Mammary epithelial cell (primary cell): ENCODE measurements at places on chromosomes 5 and 9.

DNA sequence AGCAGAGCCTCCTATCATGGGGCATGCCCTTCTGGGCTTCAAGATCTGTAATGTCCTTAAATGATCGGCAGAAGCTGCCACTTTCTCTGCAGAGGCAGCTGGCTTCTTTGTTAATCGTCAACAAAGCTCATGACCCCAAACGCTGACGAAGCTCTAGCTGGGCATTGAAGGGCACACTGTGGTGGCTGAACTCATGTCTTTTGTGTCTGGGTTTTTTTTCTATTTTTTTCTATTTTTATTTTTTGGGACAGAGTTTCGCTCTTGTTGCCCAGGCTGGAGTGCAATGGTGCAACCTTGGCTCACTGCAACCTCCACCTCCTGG, 65.2 kb upstream of the ASS1 start:
- no peak for DNase-seq

DNA sequence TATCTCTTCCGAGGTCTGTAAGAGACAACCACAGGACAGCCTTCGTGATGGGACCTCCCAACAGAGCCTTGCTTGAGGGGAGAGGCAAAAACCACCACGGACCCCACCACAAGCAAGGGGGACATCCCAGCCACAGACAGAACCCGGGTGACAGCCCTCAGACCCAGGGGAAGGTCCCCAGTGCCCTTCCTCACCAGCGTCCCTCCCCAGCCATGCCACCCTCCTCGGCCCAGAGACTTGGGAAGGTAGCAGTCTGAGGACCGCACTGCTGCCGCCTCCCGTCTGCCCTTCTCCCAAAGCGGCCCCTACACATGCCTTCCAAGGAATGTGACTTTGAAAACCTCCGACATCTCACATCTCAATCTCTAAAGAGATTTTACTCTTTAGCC, 13.4 kb downstream of the IPPK start:
- DNase-seq = no peak

GRCh38 chr5:103260951-103261350, 2.4 kb downstream of the MACIR start:
- DNase-seq = no peak

- no peak for DNase-seq
Observed at GRCh38 chr5:177489119-177489716, 8.2 kb downstream of the PDLIM7 start.

DNA sequence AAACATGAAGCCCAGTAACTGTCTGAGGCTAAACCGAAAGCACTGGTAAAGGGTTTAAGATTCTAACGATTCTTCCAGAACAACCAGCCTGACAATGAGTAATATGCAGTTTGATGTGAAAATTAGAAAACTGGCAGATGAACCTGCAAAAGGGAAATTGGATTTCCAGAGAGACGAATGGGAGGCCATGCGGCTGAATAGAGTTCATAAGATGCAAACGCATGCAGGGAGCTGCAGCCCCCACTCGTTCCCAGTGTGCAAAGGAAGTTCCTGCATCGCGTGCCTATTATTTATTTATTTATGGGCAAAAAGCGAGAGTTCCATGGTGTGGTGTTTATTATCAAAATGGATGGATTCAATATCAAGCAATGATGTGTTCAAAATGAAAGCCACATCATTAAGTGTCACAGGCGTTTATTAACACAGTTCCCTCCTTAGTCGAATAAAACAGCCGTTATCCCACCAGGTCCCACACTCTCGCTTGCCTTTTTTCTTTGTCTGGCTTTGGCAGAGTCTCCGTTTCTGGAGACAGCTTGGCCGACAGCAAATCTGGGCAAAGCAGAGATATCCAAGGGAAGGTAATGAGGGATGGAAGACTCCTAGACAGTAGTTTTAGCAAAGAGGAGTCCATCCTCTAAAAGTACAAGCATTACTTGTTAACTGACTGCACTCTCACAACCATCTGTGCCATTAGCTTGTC, 451.4 kb downstream of the KDM4C start:
- no peak for DNase-seq
